ENCODE measurements at places on chromosomes 5 and 9.

GRCh38 chr9:111945216-111945615, 48.6 kb downstream of the UGCG start:
- DNase-seq = no peak

DNA sequence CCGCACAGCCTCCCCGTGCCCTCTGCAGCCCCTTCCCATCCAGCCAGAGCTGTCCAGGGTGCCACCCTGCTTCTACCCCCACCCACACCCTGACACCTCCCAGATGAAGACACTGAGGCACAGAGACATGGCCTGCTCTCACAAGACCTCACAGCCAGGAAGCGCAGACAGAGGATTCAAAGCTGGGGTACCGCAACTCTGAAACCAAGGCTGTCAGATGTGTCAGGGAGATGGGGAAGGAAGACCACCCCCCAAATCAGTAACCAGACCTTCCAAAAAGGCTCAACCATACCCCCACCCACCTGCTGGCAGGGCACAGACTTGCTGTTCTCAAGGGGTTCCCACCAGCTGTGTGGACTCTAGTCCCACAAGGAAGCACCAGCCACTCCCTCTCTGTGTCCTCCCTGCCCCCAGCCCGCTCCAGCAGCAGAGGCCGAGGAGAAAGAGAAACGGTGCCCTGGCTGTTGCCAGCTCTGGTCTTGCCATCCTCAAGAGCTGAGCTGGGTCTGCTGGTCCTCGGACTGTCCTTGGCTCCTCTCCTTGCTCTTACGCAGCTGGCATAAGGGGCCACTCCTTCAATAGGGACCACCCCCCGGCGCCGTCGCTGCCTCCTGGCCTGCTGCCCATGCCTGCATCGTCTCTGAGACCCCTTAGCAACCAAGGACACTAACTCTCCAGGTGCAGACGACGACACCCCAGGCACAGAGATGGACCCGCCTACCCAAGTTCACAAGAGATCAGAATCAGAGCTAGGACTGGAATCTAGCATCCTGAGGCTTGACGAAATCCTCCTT, 699 bp downstream of the AKNA start:
- DNase-seq = no peak

DNA sequence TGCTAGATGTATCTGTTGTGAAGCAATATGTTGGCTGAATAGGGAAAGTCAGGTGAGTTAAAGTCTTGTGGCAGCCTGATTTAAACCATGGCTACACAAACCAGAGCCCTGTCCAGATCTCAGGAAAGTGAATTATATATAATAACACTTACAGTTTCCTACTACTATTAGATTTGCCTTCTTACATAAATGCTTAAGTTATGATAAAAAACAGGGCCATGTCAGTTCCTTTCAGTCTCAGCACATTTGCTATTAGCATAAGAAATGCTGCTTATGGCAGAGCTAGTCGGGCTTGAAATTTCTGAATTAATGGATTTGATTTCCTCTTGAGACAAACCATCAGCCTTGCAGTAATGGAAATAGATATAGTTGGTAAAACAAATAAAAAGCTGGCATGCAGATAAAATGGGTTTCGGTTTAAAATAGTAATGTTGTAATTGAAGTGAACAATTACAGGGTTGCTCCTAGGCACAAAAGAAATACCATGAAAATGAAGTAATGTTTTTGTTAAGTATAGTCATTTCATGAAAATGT, 664.2 kb upstream of the ZNF608 start:
- no peak for DNase-seq

DNA sequence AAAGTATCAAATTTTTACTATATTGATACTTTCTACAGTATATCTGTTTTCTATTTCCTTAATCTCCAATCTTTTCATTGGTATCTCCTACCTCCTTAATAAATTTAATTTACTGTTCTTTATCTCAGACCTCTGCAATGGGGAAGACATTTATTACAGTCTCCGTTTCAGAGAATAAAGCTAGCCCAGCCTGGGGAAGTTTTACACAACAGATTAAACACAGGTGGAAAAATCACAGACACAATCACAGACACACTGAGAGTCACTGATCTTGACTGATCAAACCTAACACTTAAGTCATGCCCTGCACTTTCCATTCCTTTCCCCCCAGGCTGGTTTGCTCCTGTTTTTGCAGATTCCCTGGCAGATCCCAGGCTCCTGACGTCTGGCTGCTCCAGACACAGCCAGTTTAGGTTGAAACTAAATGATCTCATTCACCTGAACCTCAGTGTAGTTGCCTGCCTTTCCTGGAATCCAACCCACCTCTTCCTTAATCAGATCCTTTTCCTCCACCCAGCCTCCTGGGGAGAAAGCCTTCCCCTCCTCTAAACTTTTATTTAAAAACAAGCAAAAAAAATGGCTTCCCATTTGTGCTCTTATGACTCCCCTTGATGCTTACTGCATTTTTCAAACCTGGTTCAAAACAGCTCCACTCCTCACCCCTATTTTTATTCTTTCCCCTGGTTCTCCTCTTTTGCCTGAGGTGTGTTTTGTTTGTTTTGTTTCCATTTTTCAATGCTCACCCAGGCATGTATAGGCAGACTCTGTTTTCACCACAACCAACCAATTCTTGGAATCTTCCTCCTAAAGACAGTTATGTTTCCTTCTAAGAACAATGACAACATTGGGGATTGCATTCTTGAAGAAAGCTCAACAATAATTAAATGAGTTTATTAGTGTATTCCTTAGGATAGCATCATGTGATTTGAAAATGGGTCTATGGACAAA, 29.5 kb upstream of the OSMR start:
- DNase-seq = no peak

GRCh38 chr5:131943916-131944315, 1.5 kb downstream of the MEIKIN start:
- no peak for DNase-seq

DNA sequence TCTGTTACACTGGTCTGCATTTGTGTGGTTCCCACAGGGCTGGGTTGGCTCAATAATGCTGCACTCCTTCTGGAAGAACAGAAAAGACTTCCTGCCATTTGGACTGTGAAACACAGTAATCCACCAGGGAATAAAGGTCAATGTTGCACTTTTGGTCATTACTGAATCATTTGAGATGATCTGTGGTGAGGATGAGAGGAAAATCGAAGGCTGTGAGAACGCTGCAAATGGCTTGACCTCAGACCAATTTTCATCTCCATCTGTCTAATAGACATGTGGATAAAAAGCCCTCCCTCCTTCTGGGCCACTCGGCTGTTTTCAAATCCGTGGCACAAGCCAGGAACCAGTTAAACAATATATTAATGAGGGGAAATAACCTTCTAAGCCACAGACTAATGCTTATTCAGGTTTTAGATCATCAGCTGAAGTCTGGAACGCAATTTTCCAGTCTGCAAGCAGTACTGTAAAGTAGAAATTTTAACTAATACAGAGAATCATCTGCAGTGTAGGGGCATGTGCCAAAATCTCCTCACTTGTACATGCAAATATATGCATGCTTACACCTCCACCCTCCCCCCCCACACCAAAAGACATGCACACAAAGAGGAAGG, 20.2 kb downstream of the TLE1 start:
- no peak for DNase-seq

DNA sequence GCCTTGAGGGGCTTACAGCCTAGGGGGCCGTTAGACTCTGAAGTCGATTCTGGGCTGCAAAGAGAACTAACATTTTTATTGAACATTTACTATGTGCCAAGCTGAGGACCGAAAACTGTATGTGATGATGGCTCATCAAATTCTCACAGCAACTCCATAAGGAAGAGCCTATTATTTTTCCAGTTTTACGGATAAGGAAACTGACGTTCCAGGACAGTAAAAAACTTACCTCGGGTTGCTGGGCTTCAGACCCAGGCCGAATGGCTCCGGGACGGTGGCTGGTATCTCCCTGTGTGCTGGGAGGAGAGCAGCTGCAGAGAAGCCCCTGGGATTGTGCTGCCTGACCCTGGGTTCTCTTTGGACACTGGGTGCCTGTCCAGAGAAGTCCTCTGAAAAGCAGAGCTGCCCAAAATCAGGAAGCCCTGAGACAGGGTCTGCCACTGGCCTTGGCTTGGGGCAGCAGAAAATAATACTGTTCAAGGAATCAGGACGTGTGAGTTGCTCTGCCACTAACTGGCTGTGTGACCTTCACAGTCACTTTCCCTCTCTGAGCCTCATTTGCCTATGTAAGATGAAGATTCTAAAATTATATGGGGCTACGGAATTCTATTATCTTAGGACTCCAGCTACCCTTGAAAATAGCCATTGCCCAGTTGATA, 116.3 kb upstream of the CPEB4 start:
- no peak for DNase-seq

GRCh38 chr9:12735665-12736064, 39.2 kb upstream of the LURAP1L start:
- DNase-seq = no peak

GRCh38 chr5:74282490-74282889, 358.0 kb downstream of the ENC1 start:
- DNase-seq = no peak

GRCh38 chr5:22541037-22541436, 312.1 kb downstream of the CDH12 start:
- no peak for DNase-seq

DNA sequence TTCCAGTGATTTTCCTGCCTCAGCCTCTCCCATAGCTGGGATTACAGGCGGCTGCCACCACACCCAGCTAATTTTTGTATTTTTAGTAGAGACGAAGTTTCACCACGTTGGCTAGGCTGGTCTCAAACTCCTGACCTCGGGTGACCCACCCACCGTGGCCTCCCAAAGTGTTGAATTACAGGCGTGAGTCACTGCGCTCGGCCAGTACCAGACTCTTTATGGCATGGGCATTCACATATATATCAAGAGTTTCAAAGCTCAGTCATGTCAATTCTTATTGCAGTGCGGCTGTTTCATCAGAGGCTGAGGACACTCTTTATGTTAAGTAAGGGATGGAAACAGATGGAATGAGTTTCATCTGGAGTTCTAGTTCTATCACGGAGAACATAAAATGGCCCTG, 315.2 kb upstream of the CDH6 start:
- DNase-seq = no peak

All from activated CD8-positive, alpha-beta memory T cell treated with anti-CD3 and anti-CD28 coated beads for 48 hours (primary cell).